ENCODE measurements at places on chromosomes 12 and 14.
A peak's percentile ranks its signal among the peaks of the same experiment; 100 is the strongest.

DNA sequence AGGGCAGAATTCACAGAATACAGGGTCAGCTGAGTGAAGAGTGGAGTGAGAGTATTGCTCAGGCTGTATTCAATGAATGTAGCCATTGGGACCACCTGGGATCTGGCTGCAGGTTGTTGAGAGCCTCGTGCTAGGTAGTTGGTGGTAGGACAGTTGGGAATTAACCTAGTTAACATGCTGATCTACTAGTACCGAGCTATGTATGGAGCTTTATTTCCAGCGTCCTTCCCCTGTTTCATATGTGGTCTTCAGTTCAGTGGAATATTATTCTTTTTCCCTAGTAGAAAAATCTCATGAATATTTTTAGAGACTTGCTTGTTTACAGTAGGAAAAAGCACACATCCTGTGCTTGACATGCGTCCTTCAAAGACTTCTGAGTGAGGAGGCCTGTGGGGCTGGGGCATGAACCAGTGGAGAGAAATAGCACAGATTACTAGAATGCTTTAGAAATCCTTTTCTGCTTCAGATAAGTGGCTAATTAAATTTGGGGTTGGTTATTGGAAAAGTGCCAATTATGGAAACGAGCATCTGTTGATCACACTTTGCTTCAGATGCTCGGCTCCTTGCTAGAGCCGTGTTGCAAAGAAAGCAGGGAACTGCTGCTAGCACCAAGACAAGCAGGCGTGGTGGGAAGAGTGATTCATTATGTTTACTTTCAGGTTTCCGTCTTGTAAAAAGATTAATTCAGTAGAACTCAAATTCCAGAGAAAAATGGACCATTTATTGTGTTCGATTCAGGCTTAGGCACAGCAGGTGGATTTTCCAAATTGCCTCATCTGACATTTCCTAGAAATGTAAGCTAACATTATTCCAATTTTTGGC is 53.6 kb downstream of the ARF6 start:
- no peak for DNase-seq

- DNase-seq: no peak
Observed at GRCh38 chr12:79183003-79183402, 318.4 kb downstream of the SYT1 start.

GRCh38 chr12:58412461-58413060 is 471.2 kb downstream of the ATP23 start:
- no peak for DNase-seq

- no peak for DNase-seq
Observed at GRCh38 chr12:5691943-5692342, 253.1 kb downstream of the ANO2 start.

- no peak for DNase-seq
Observed at GRCh38 chr12:20792971-20793370, 17.5 kb upstream of the SLCO1B3 start.

DNA sequence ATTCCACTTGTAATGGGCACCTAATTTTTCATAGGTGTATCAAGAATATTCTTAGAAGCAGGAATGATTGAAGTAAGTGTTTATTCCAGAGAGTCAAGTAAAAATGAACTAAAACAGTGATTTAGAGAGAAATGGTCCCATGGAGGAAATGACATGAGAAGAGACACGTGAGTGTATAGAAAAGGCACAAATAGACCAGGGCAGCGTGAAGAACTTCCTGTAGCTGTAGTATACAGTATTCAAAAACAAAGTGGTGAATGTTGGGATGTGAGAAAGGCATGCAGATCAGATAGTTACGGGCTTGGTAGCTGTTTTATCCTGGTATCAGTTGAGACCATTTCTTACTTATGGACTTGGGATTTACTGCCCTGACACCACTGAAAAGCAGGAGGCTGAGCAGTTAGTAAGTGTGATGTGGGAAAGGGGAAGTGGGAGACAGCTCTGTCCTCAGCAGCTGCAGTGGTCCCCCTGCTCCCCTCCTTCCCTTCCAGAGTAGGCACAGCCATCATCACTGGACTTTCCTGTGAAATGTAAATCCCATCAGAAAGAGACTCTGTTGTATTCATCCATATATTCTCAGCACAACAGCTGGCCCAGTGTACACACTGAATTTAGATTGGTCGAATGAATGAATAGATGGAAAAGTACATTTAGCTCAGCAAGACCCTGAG is 16.8 kb upstream of the TESPA1 start:
- DNase-seq: no peak

DNA sequence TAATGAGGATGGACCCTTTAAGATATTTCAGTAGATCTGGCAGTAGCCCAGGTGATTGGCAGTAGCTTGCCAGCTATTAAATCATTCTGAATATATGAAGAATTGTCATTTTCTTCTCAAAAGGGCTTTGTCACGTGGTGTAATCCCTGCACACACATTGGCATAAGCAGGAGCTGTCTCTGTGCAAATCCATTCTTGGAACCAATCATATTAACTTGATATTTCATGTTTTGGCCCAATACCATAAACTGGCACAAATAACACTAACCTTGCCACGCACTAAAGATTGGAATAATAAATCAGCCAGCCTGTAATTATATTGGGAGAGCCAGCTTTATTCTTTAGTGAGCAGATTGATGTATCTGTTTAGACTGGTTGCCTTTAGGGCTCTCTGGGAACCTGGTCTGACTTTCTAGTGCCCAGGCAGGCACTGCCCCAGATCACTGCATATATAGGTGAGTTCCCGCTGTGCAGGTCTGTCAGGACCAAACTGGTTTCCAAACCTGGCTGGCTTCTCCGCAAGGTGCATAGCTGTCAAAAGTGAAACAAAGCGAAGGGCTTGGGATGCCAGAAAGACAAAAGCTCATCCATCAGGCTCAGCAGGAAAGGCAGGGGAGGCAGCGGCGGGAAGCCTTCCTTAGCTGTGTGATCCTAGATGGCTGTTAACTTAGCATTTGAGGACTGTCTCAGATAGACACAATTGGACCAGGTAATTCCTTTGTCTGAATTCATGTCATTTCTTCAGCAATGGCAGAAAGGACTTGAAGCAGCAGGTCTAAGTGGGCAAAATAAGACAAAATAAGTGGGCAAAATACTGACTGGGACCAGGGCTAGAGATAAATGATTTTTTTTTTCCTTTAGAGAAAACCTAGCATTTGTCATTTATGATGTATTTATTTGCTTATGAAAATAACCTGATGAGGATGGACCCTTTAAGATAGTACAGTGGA is 128.8 kb upstream of the DYRK2 start:
- no peak for DNase-seq

DNA sequence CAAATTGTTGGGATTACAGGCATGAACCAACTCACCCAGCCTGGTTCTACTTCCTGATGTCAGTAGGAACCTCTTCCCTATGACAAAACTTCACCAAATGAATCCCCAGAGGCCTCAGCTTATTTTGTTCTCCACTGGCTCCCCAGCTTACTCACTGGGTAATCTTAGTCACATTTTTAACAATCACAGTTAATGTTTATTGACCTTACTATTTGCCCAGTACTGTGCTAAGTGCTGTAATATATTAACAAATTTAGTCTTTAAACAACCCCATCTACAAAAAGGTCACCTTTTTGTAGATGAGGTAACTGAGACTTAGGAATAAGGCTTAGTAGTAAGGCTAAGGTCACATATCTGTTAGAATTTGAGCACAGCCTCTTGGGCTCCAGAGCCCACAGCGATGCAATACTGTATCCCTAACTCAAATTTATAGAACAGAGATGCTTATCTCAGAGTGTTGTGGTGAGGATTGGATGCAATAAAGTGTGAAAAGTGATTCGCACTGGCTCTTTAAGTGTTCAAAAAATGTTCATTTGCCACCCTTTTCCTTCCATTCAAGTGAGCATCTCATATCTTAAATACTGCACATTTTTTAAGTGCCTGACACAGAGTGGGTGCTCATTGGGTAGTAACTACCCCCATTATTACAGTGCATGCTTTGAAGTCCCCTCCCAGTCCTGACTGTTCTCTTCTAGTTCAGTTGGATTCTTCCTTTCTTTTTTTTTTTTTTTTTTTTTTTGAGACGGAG is 146.4 kb upstream of the ARHGAP5 start:
- DNase-seq: no peak

DNA sequence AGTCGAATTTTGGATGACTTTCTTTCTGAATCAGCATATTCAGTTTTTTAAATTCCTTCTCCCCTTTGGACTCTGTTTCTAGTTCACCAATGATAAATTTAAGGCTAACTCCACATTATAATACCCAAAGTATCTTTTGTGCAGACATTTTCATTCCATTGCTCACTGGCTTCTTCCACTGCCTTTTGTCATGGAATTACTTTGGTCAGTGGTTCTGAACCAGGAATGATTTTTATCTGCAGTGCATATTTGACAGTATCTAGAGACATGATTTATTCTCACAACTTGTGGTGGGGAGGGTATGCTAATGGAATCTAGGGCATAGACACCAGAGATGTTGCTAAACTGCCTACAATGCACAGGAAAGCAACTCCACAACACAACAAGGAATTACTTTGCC is 234.4 kb upstream of the PRKD1 start:
- no peak for DNase-seq

GRCh38 chr14:24879661-24880386 is 170.1 kb downstream of the STXBP6 start:
- DNase-seq: no peak

- DNase-seq: no peak
Observed at GRCh38 chr14:45222485-45223262, 30.3 kb downstream of the MIS18BP1 start.

GRCh38 chr12:67647181-67647798 is 1.3 kb upstream of the DYRK2 start:
- no peak for DNase-seq

DNA sequence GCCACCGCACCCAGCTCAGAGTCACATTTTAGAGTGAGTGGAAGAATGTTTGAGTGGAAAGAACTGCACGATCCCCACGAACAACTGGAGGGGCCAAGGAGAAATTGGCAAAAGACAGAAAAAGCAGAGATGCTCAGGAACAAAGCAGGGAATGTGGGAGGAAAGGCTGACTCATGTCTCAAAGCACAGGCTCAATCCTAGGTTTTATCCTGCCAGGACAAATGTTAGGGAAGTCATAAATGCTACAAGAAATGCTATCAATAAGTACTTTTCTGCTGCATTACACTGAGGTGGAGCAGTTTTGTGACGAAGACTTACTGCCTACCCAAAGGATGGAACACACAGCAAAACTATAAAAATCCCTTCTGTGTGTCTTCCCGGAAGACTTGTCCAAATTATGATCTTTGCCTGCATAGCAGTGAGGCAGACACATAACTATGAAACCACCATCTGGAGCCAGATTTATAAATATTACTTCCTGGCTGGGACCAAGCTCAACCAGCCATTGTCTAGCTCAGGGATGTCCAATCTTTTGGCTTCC is 26.7 kb downstream of the NIN start:
- DNase-seq: no peak

- DNase-seq: no peak
Observed at GRCh38 chr14:94697773-94698556, 71.9 kb downstream of the GSC start.

DNA sequence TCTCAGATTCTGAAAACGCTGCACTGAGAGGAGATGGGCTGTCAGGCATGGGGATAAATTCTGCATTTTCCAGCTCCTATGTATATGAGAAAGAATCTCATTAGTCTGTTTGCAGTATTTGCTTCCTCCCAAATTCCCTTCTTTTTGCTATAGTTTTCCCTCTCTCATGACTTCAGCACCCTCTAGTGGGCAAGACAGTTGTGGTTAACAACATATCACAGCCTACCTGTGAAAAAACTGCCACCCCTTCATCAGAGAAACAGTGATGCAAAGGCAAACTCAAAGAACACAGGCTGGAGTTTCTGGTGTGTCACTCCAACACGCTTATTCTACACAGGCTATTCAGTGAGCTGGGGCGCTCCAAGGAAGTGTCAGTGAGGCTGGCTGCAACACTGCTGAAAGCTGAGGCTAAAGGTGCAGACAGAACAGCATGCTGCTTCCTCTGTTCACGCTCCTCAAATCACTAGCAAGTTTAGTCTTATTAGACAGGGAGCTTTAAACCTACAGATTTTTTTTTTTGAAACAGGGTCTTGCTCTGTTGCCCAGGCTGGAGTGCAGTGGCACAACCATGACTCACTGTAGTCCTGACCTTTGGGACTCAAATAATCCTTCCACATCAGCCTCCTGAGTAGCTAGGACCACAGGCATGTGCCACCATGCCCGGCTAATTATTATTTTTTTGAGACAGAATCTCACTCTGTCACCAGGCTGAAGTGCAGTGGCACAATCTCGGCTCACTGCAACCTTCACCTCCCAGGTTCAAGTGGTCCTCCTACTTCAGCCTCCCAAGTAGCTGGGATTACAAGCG is 19.3 kb downstream of the ZC2HC1C start:
- peak; percentile 53 for DNase-seq

DNA sequence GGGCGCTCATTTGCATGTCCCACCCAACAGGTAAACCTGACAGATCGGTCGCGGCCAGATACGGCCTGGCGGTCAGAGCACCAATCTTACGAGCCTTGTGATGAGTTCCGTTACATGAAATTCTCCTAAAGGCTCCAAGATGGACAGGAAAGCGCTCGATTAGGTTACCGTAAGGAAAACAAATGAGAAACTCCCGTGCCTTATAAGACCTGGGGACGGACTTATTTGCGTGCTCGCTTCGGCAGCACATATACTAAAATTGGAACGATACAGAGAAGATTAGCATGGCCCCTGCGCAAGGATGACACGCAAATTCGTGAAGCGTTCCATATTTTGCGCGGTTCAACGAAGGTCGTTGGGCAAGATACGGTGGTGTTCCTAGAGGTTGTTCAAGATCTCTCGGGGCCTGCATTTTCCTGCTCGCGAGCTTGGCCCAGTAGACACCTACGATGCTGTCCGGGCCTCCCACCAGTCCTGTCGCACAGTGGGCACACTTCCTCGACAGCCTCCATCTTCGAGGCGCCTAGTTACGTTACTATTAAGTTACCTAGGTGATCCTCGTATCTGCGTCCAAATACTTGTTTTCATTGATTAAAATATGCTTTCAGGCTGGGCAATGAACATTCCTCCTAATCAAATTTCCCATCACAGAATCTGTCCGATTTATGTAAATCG is at the start of gene RNU6-7:
TSS of gene RNU6-7 (plus strand) at position 230 of the 675 bp plus-strand sequence.
- DNase-seq: peak; percentile 79

GRCh38 chr14:105842105-105842504 is 315.7 kb downstream of the TMEM121 start:
- DNase-seq: no peak

Measured in right renal cortex interstitium (tissue), 3 donors.